ENCODE measurements at places on chromosomes 2 and 18. TPM values are rescaled to one million over a fixed set of nuclear protein-coding genes. Genes with fewer than 3 reads are reported as not detected.

The GNLY gene
- not detected for total RNA-seq

The STPG4 gene
- total RNA-seq, result not detected

The GULP1 gene
- 83.9 TPM for total RNA-seq

The REG1B gene
- total RNA-seq, result not detected

The IL36B gene
- not detected for total RNA-seq

The ASB18 gene
- not detected for total RNA-seq

The PDE1A gene
- total RNA-seq, result 0.36 TPM
